ENCODE measurements at places on chromosomes 6 and 20. TPM values are rescaled to one million over a fixed set of nuclear protein-coding genes. Genes with fewer than 3 reads are reported as not detected.

GRCh38 chr6:63805808-63806572 lies 170.4 kb downstream of the PHF3 start:
- H3K4me1 ChIP-seq = peaks cover 15% of the 10 kb centered on the region
- no peak overlapping the region for H3K4me3 ChIP-seq
- no peaks in the 10 kb centered on the region for H3K36me3 ChIP-seq
- DNase-seq = no peak
- no peaks in the 10 kb centered on the region for H3K27me3 ChIP-seq

Gene UBD
- 1.1 TPM for total RNA-seq

DNA sequence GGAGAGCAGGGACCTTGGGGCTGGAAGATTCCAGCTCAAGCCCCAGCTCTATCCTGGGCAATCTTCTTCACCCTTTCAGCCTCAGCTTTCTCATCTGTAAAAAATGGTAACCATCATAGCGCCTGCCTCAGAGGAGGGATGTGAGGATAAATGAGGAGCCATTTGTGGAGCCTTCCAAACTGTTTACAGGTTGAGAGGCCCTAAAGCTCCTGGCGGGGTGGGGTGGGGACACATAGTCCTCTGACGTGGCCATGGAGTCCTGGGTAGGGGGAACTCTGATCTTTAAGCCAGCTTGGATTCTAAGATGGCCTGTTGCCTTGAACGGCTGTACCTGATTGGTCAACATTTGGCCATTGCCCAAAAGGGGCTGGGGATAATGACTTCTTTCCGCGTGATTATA lies 111.1 kb downstream of the TOX2 start:
- H3K4me3 ChIP-seq = no peak overlapping the region
- no peaks in the 10 kb centered on the region for H3K27me3 ChIP-seq
- no peak overlapping the region for H3K27ac ChIP-seq

Gene JPH2
- total RNA-seq = 7.9 TPM

Gene METTL24
- 3.7 TPM for total RNA-seq

DNA sequence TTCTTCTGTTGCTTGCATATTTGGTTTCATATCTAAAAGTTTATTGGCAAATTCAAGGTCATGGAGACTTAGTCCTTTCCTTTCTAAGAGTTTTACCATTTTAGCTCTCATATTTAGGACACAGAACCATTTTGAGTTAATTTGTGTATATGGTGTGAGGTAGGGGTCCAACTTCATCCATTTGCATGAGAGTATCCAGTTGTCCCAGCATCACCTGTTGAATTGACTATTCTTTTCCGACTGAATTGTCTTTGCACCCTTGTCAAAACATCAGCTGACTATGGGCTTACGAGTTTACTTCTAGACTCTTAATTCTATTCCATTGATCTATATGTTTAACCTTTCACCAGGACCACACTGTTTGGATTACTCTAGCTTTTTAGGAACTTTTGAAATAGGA lies 157.5 kb downstream of the RALGAPA2 start:
- peaks cover 16% of the 10 kb centered on the region for H3K36me3 ChIP-seq
- no peak overlapping the region for H3K27ac ChIP-seq
- H3K4me1 ChIP-seq = no peaks in the 10 kb centered on the region
- no peak overlapping the region for H3K4me3 ChIP-seq
- H3K27me3 ChIP-seq = no peaks in the 10 kb centered on the region

DNA sequence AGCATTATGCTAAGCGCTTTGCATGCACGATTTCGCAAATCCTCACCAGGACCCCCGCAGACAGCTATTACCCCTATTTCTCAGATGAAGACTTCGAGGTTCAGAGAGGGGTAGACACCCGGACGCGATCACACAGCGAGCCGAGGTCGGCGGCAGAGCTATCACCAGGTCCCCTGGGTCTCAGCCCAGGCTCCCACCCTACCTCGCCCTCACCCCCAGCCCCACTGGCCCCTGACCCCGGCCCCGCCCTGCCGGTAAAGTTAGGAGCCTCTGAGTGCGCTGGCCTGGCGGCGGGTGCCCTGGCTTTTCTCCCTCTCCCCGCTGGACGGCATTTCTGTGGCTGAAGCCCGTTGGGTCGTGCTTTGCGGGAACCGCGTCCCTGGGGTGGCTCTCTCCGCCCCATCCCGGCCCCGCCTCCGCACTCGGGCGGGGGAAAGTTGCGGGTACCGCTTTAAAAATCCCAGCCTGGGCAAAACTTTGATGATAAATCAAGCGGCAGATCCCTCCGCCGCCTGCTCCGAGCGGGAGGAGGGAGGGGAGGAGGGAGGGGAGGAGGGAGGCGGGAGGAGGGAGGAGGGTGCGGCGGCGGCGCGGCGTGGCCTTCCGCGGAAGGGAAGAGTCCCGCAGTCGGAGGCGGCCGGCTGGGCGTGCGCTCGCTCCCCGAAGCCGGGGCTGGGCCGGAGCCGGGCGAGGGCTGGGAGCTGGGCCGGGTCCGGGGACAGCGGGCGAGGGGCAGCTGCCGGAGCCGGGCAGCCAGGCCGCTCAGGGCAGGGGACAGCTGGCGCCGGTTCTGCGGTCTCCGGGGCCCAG lies at the start of gene VSTM2L:
TSS of gene VSTM2L (plus strand) at position 624 of the 810 bp plus-strand sequence. CDS start 224 bp downstream, outside the sequence.
- H3K27me3 ChIP-seq = peaks cover 30% of the 10 kb centered on the region
- H3K4me3 ChIP-seq = peak within 1 kb of the TSS; percentile 42
- no peaks in the 10 kb centered on the region for H3K36me3 ChIP-seq

- no peaks in the 10 kb centered on the region for H3K4me1 ChIP-seq
- H3K4me3 ChIP-seq = no peak overlapping the region
- H3K27ac ChIP-seq = no peak overlapping the region
- H3K27me3 ChIP-seq = no peaks in the 10 kb centered on the region
- DNase-seq = no peak
These were observed 259.4 kb downstream of the GJA1 start for GRCh38 chr6:121694801-121695251.

- peaks cover 8% of the 10 kb centered on the region for H3K4me1 ChIP-seq
- peak overlapping the region; percentile 56 for H3K27ac ChIP-seq
- no peak for DNase-seq
- H3K36me3 ChIP-seq = peaks cover 79% of the 10 kb centered on the region
- no peak overlapping the region for H3K4me3 ChIP-seq
These were observed 12.8 kb downstream of the STK4 start for GRCh38 chr20:44979090-44979621.

Gene CST5
- 0.55 TPM for total RNA-seq

DNA sequence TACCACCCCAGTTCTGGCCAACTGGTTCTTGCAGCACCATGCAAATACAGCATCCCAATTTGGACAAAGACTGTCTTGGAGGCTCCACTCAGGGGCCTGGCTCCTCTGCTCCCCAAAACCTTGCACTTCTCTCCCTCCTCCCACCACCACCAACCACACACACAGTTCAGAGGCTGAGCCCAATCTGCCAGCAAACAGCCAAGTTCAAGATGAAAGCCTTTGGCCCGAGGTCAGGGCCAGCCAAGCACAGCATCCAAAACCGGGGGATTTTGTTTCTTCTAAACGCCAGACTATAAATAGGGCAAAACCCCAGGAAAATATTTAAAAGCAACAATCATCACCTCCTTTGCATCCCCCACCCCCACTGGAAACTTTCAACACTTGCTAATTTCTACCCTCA lies 5.7 kb downstream of the KCNK5 start:
- H3K4me3 ChIP-seq = no peak overlapping the region
- no peak for DNase-seq
- no peaks in the 10 kb centered on the region for H3K36me3 ChIP-seq
- peak overlapping the region; percentile 25 for H3K27ac ChIP-seq

DNA sequence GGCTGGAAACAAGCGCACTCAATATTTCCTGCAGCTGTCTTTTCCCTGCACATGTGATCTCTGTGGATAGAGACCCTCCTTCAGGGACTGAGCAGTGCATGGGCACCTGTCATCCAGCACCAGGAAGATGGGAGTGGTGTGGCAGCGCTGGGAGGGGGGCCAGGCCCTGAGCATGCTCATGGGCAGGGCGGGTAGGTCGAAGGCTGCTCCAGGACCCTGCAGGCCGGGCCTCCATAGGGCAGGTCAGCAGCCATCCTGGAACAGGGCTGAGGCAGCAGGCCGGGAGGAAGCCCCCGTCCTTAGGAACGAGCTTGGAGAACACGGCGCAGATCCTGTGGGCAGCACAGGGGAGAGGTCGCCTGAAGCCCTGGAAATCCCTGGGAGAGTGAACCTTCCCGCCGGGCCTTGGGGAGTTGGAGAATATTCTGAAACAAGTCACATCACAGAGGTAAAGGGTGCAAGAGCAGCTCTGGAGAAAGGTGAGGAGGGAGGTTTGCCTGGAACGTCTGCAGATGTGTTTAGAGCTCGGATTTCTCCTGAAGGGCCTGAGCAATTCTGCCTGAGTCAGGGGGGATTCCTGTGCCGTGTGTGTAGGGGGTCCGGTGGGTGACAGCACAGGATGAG lies 133.2 kb downstream of the SMOC2 start:
- no peak for DNase-seq
- no peak overlapping the region for H3K4me3 ChIP-seq
- H3K27me3 ChIP-seq = no peaks in the 10 kb centered on the region
- peaks cover 5% of the 10 kb centered on the region for H3K4me1 ChIP-seq
- H3K27ac ChIP-seq = no peak overlapping the region

GRCh38 chr20:49140411-49140810 lies 47.7 kb downstream of the STAU1 start:
- H3K4me3 ChIP-seq = no peak overlapping the region
- no peaks in the 10 kb centered on the region for H3K4me1 ChIP-seq
- H3K27me3 ChIP-seq = no peaks in the 10 kb centered on the region
- H3K27ac ChIP-seq = no peak overlapping the region

Gene TREML1
- total RNA-seq = 2.5 TPM

Gene ATP6V1G2
- total RNA-seq = 0.75 TPM

DNA sequence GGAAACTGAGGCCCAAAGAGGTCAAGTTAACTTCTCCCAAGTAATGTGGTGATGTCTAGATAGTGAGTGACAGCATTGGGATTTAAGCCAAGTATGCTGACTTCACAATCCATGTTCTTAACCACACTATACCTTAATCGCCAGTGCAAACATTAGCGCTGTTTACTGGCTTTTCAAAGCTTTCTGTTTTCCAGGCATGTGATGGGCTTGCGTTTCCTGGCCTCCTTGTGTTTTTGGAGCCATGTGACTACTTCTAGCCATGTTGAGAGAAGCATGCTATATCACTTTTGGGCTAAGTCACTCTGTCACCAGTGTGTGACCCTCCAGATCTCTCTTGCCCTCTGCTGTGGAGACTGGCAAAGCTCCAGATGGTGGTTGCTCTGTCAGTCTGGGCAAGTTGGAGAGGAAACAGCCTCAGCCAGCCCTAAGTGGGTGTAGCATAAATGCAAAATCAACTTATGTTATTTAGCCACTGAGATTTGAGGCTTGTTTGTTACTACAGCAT lies 76.9 kb downstream of the ANKRD6 start:
- no peak overlapping the region for H3K27ac ChIP-seq
- no peaks in the 10 kb centered on the region for H3K27me3 ChIP-seq
- no peak overlapping the region for H3K4me3 ChIP-seq
- DNase-seq = no peak
- H3K36me3 ChIP-seq = no peaks in the 10 kb centered on the region

All from upper lobe of right lung (tissue), 1 donor.